Fibroblast of skin of abdomen (primary cell): ENCODE measurements at places on chromosomes 6 and 20.

- DNase-seq = no peak
These were observed 26.8 kb downstream of the TBC1D20 start for GRCh38 chr20:435558-435957.

GRCh38 chr20:19855416-19855815 lies 97.4 kb downstream of the RIN2 start:
- no peak for DNase-seq

- no peak for DNase-seq
These were observed 36.9 kb downstream of the EYA4 start for GRCh38 chr6:133277900-133278545.

GRCh38 chr20:43176726-43177125 lies 13.0 kb downstream of the PTPRT start:
- DNase-seq = no peak

DNA sequence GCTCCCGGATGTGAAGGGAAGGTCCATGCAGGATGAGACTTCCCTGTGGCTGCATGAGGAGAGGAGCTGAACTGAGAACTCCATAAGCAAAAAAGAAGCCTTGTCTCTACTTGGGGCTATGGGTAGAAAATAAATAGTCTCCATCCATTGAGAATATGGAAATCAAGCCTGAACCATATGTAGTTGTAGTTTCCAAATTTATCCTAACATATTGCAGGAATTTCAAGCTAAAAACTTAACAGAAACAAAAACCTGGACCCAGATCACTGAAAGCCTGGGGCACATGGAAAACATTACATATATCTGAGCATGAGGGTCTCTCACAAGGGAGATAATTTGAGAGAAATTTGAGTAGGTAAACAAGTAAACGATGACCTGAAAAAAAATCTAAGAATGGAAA lies 94.9 kb upstream of the C6orf118 start:
- DNase-seq = no peak

- peak; percentile 27 for DNase-seq
These were observed 40.9 kb downstream of the SUMO4 start for GRCh38 chr6:149440735-149441671.

DNA sequence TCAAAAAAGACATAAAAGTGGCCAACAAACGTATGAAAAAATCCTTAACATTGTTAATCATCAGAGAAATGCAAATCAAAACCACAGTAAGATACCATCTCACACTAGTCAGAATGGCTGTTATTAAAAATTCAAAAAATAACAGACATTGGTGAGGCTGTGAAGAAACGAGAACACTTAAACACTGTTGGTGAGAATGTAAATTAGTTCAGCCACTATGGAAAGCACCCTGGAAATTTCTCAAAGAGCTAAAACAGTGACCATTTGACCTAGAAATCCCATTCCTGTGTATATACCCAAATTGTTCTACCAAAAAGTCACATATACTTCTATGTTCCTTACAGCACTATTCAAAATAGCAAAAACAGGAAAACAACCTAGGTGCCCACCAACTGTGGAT lies 24.9 kb upstream of the NT5E start:
- DNase-seq = no peak

- no peak for DNase-seq
These were observed 102.3 kb upstream of the ZNF217 start for GRCh38 chr20:53695797-53696527.

DNA sequence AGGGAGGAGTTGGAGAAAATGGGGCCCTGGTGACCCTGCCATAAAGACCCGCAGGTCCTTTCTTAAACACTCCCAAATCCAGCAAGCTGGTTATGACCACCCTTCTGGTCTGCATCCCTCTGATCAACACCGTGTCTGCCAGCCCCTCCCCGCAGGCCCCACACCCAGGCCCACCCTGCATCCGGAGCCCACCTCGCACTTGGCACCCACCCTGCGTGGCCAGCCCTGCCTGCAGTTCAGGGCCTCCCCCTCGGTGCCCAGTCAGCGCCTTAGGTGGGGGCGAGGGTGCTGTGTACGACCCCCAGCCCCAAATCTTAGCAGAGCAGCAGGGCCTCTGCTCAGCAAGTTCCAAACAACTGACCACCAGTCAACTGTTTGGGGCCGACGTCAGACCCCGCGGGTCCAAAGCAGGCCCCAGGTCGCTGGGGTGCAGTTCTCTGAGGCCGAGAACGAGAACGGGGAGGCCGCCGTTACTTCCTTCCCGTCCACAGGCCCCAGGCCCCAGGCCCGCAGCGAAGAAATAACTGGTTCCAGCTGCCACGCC lies 1.2 kb downstream of the ACSS1 start:
- DNase-seq = peak; percentile 14

DNA sequence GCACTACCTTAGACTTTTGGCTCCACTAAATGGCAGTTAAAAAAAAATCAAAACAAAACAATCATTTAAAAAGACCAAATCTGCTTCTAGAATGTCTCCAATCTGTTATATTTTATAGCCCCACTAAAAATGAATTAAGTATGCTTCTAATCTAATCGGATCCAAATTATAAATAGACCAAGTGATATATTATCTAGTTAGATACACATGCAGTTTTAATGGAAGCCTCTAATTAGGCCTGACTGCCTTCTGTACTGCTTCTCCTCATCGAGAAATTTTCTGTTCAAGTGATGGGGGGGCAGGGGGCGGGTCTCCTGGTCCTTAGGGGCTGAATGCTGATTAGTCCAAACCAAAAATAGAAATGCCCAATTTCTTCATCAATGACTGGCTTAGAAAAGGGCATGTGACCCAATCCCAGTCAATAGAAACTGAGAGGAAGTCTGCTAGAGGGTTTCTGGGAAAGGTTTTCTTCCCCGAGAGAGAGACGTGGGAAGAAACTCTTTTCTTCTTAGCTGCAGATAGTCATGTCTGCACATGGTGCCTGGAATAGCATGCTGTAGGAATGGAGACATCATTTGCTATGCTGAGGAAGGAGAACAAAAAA lies 6.9 kb downstream of the SESN1 start:
- no peak for DNase-seq

GRCh38 chr6:143784316-143784715 lies 58.8 kb upstream of the LTV1 start:
- DNase-seq = no peak

DNA sequence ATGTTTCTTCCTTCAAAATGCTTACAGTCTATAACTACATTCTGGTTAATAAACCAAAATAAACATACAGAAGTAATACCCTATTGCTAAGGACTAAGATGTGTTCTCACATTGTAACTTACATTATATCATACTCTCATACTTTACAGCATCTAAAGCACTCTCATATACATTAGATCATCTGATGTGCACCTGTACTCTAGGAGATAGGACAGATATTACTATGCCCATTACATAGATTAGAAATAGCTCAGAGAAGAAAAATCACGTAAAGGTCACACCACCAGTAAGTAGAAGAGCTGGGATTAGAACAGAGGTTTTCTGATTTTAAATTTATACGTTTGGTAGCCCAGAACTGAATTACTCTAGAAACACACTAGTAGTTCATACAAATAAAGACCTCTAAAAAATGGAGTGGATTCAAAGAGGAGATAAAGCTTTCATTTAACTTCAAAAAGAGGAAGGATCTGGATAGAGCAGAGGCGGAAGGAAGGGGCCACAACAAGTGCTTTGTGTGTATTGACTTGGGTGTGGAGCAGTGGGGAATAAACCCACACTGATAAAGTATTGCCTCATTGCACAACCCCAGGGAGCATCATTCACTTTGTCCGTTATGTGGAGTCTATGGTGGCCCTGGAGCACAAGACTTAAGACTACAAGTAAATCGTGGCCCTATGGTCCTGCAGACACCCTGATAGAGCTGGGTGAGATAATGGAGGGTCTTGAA lies 30.9 kb downstream of the SLC2A12 start:
- no peak for DNase-seq

GRCh38 chr6:82410151-82410648 lies 46.6 kb downstream of the TPBG start:
- DNase-seq = peak; percentile 57

DNA sequence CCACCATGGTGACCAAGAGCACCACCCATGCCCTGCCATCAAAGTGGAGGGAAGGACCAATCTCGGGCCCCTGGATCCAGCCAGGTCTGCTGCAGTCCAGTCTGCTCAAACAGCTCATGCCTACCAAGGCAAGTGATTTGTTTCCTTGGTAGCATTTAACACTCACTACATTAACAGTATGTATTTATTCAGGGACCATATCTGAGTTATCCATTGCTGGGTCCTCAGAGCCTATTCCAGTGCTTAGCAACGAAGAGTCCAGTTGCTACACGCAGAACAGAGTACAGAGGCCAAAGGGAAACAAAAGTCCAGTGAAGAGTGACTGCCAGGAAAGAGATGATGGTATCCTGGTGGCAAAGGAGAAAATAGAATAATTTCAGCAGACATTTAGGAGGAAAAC lies 352.2 kb downstream of the PTPRT start:
- no peak for DNase-seq

- no peak for DNase-seq
These were observed 63.2 kb downstream of the UBR2 start for GRCh38 chr6:42627044-42627443.

DNA sequence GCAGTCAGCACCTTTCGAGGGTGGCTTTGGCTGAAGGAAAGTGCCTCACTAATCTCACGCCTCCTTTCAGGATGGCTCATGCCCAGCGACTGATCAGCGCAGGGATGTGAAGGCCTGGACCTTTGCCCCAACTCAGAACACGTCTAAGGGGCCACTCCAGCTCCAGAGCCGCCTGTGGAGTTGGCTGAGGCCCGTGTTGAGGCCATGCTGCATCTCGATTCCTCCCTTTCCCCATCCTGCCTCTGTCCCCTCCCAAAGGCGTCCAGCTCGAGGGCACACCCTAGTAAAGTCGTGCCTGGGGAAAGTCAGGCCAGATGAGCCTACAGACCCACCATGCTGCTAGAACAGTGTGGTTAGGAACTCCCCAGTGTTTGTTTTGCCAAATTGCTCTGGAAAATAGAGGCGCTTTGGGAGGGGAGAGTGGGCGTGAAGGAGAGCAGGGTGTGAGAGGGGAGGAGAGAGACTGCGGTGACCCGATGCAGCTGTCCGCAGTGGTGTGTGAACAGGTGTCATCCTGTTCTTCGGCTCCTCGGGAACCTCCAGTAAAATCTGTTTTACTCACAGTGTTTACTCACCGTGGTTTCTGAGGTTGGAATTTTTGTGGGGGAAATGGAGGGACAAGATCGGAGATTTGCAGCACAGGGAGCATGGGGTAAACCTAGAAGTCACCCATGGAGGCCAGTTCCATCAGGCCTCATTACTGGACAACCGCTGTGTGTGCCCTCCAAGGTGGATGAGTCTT lies 85.0 kb upstream of the PMEPA1 start:
- DNase-seq = peak; percentile 36

- no peak for DNase-seq
These were observed 993.6 kb downstream of the KIF16B start for GRCh38 chr20:15579688-15580087.

DNA sequence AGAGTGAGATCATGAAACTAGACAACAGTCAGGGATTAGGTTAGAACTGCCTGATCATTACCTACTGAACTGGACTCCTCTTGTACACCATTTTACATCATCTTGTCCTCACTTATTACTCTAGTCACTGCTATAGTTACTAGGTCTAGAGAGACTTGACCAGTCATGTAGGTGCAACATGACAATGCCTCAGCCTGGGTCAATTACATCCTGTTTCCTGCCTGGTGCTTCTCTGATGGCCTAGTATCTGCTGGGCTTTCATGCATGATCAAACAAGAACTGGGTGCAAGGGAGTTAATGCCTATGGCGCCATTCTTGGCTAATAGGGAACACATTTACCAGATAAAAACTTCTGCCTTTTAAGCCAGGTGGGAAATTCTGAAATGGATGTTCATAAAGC lies 39.2 kb upstream of the MMS22L start:
- no peak for DNase-seq

DNA sequence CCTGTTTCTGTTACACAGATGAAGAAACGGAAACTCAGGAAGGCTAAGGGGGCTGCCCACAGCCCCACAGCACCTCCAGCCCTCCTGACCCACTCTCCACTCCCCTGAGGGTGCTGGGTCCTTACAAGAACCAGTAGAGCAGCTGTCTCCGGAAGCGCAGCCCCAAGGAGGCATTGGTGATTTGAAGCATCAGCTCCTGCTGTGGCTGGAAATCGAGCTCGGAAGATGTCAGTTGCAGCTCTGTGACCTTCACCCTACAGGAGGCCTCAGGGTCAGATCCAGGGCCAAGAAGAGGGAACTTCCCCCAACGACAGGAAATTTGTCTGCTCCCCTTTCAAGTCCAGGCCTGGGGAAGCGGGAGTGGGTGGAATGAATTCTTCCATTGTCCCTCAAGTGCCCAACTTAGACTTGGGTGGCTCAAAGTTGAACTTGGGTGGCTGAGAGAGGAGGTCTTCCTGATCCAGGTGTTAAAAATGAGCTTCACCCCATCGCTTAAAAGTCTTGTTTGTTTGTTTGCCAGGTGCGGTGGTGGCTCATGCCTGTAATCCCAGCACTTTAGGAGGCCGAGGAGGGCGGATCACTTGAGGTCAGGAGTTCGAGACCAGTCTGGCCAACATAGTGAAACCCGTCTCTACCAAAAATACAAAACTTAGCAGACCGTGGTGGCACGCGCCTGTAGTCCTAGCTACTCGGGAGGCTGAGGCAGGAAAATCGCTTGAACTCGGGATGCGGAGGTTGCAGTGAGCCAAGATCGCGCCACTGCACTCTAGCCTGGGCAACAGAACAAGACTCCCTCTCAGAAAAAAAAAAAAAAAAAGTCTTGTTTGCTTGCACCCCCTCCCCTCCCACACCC lies 1.9 kb downstream of the PLTP start:
- DNase-seq = no peak

- DNase-seq = no peak
These were observed 30.2 kb upstream of the MRPS18A start for GRCh38 chr6:43717822-43718221.

- no peak for DNase-seq
These were observed 82.7 kb downstream of the CFAP61 start for GRCh38 chr20:20134941-20135575.

DNA sequence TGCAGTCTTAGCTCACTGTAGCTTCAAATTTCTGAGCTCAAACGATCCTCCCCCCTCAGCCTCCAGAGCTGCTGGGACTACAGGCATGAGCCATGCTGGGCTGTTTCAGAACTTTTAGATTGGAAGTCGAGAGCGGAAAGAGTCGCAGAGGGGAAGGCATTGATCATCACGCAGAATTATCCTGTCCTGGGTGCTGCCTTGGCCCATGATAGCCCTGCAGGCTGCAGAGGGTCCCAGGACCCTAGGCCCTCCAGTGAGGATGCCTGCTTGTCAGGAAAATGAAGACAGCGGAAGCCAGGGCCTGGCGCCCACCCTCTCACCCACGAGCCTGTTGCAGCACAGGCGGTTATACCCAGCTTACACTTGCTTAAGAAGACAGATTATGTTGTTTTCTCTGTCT lies 9.1 kb downstream of the TMEM181 start:
- DNase-seq = no peak
